ENCODE measurements at places on chromosomes 12 and 14.
A peak's percentile ranks its signal among the peaks of the same experiment; 100 is the strongest.

- peak; percentile 39 for ATAC-seq
These were observed 36.9 kb upstream of the SINHCAF start for GRCh38 chr12:31362759-31363415.

- no peaks in the 10 kb centered on the region for H3K4me1 ChIP-seq
- H3K27ac ChIP-seq = no peak overlapping the region
- H3K27me3 ChIP-seq = no peaks in the 10 kb centered on the region
These were observed 322.6 kb upstream of the TMEM132C start for GRCh38 chr12:127944211-127944899.

- no peaks in the 10 kb centered on the region for H3K4me1 ChIP-seq
- no peak for ATAC-seq
- no peaks in the 10 kb centered on the region for H3K36me3 ChIP-seq
- no peak overlapping the region for H3K27ac ChIP-seq
- H3K4me3 ChIP-seq = no peak overlapping the region
These were observed 43.0 kb upstream of the BDKRB2 start for GRCh38 chr14:96161636-96162035.

- no peaks in the 10 kb centered on the region for H3K36me3 ChIP-seq
- peaks cover 32% of the 10 kb centered on the region for H3K4me1 ChIP-seq
- H3K4me3 ChIP-seq = peak overlapping the region; percentile 75
- H3K27me3 ChIP-seq = no peaks in the 10 kb centered on the region
- peak overlapping the region; percentile 86 for H3K27ac ChIP-seq
These were observed 525 bp upstream of the FAR2 start for GRCh38 chr12:29148596-29148910.

- peaks cover 42% of the 10 kb centered on the region for H3K4me1 ChIP-seq
- no peak overlapping the region for H3K4me3 ChIP-seq
- H3K27me3 ChIP-seq = no peaks in the 10 kb centered on the region
- H3K36me3 ChIP-seq = no peaks in the 10 kb centered on the region
These were observed 201.3 kb downstream of the TTC7B start for GRCh38 chr14:90614696-90615516.
